ENCODE measurements at places on chromosomes 12 and 14.

DNA sequence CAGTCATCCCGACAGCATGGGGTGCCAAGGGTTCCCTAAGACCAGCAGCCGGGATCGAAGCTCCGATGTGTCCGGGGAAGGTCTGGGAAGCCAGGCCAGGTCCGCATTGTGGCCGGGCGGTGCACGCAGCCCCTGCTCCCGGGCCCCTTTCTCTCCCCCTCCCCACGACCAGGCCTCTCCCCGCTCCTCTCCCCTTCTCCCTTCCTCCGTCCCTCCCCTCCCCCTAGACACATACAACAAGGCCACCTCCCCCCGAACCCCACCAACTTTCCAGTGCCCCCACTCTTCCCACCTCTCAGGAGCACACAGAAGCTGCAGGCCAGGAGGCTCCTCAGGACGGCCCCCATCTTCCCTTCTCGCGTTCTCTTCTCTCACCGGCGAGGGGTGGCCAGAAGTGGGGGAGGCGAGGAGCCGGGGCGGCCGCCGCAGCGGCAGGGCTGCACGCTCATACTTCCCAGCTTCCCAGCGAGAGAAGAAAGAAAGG is 413 bp downstream of the LRP6 start:
- DNase-seq, result no peak

DNA sequence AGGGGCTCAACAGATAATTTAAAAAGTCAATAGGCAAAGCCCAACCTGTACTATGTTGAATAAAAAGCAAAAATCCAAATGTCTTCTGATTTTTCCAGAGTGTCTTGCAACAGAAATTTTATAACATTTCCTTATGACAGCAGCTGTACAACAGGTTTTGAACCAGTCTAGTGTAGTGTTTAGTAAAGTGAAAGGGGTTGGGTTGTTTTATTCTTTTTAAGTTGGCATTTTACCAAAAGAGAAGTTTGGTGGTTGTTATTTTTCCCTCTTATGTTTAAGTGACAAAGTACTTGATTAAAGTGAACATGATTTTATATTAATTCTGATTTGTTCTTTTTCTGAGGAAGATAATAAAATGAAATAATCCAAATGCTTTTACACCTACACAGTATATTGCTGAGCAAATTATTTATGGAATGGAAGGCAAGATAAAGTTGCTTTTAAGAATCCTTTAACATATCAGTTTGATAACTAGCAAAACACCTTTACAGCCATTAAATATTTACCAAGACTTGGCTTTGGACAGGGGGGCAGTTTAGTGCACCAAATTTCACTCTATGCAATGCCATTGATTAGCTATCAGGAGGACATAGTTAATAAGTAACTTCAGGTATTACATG is 128.9 kb downstream of the FOXA1 start:
- no peak for DNase-seq

- no peak for DNase-seq
These were observed 9.5 kb upstream of the KRT84 start for GRCh38 chr12:52394836-52395405.

GRCh38 chr12:14892726-14893505 is 7.3 kb upstream of the MGP start:
- no peak for DNase-seq

- no peak for DNase-seq
These were observed at the start of gene LMNTD1 for GRCh38 chr12:25553098-25553497. Gene LMNTD1 (minus strand): TSS chr12:25553283. CDS start chr12:25552959, 324 bp downstream.

DNA sequence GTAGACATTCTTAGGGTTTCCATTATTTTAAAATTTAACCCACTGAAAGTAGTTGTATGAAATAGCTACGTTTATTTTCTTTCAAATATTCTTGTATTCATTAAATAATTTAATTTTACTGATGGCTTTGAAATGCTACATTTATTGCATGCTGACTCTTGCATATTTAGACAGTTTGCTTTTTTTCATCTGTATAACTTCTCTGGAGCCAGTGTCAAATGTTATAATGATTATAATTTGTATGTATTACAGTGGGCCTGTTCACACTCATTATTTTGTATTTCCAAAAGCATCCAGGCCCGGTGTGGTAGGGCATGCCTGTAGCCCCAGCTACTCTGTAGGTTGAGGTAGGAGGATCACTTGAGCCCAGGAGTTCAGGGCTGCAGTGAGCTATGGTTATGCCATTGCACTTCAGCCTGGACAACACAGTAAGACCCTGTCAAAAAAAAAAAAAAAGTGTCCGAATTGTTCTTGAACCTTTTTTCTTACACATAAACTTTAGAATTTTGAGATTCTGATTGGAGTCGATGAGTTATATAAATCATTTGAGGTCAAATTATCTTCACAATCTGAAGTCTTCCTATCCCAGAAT is 905 bp downstream of the ZNF84 start:
- no peak for DNase-seq

Measured in GM12892 (cell line).